HEK293T (cell line): ENCODE measurements at places on chromosomes 13 and 19.
A peak's percentile ranks its signal among the peaks of the same experiment; 100 is the strongest.

- peak; percentile 66 for DNase-seq
These were observed 25.8 kb upstream of the MAP3K10 start for GRCh38 chr19:40165362-40165937.

GRCh38 chr13:30510091-30510490 lies 44.4 kb upstream of the HMGB1 start:
- DNase-seq = no peak

GRCh38 chr19:39941151-39941550 lies 6.7 kb upstream of the FCGBP start:
- DNase-seq = no peak

GRCh38 chr19:48918801-48919247 lies 14.7 kb upstream of the DHDH start:
- DNase-seq = peak; percentile 76

DNA sequence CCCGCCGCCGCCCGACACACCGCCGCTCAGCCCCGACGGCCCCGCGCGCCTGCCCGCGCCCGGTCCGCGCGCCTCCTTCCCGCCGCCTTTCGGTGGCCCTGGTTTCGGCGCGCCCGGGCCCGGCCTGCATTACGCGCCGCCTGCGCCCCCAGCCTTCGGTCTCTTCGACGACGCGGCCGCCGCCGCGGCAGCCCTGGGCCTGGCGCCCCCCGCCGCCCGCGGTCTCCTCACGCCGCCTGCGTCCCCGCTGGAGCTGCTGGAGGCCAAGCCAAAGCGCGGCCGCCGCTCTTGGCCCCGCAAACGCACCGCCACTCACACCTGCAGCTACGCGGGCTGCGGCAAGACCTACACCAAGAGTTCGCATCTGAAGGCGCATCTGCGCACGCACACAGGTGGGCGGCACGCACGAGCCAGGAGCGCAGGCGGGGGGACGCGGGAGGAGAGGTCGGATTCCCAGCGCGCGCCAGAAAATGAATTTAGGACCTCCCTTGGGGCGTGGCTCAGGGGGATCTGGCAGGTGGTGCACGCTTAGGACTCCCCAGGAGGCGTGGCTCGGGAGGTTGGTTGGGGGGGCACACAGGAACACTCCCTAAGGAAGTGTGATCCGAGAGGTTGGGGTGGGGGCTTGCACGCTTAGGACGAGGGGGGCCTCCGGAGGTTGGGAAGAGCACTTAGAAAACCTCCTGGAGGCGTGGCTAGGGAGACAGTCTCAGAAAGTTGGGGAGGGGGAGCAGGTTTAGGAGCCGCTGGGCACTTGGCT lies 1.2 kb downstream of the KLF2 start:
- DNase-seq = no peak

DNA sequence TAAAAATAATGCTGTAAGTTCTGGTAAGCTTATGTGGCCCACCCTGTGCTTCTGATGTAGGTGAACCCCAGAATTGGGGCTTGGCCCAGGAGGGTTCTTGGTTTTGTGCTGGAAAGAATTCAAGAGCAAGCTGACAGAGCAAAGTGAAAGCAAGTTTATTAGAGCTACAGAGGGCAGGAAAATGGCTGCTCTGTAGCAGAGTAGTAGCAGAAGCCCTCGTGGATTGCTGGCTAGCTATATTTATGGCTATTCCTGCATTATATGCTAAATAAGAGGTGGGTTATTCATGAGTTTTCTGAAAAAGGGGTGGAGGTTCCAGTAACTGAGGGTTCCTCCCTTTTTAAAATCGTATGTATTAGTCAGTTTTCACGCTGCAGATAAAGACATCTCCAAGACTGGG lies 20.6 kb upstream of the ZNF599 start:
- DNase-seq = no peak

GRCh38 chr19:50790396-50790795 lies at the start of gene ACP4:
ACP4 (plus strand) TSS chr19:50790415; CDS start chr19:50790415, 0 bp downstream.
- DNase-seq = no peak

DNA sequence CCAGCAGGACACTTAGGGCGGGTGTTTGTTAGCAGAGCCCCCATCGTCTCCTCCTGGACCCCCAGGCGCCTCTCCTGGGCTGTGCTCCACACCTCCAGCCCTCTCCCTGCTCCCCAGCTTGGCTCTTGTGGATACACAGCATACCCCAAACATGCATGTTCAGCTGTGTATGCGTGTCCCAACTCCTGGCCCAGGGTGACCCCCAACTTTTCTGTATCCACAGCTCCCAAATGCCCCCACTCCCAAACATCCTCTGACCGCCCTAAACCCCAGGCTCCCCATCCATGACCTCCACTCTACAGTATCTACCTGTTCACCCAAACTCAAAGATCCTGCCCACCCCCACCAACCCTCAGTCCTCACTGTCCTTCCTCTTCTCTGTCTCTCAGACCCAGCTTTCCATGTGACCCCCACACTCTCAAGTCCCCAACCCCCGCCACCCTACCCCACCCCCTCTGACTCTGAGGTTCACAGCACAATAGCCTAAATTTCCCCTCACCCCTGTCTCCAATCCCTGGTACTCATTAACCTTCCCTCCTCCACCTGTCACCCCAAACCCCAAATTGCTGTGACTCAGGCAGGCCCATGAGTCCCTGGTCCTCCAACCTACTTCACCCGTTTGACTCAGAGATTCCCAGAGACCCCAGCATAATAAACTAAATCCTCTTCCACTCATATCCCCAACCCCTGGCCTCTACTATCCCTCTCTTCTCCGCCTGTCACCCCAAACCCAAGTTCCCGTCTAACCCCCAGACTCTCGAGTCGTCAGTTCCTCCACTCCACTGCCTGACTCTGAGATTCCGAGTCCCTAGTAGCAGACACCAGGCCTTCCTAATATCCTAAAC lies 968 bp downstream of the UBE2M start:
- no peak for DNase-seq

- no peak for DNase-seq
These were observed 1315.8 kb downstream of the EFNB2 start for GRCh38 chr13:105219651-105220050.

GRCh38 chr13:48679941-48680680 lies 26.4 kb downstream of the CYSLTR2 start:
- DNase-seq = no peak

DNA sequence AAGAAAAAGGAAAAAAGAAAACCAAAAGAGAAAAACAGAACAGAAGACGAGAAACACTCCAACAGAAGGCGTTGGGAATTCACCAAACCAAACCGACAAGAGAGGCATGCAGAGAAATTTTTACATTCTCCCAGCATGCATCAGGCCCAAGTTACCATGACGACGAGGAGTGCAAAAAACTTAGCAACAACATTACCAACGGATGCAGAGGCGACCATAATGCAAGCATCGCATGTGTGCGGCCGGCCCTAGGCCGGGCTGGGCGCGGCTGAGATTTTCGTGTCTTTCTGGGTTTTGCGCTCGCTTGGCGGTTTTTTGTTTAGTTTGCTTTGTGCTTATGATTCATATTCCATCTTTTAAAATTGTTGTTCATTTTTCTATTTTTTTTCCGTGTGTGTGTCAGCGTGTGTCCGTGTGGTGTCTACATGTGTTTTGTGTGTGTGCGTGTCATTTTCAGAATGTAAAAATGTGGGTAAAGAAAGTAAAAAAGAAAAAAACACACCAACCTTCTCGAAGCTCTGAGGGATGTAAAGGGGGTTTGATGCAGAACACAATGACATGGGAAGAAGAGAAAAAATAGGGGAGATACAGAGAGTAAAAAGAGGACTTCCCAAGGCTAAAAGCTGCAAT lies 84.9 kb downstream of the PTPRS start:
- no peak for DNase-seq

GRCh38 chr13:66414066-66414800 lies 815.9 kb downstream of the PCDH9 start:
- peak; percentile 21 for DNase-seq

DNA sequence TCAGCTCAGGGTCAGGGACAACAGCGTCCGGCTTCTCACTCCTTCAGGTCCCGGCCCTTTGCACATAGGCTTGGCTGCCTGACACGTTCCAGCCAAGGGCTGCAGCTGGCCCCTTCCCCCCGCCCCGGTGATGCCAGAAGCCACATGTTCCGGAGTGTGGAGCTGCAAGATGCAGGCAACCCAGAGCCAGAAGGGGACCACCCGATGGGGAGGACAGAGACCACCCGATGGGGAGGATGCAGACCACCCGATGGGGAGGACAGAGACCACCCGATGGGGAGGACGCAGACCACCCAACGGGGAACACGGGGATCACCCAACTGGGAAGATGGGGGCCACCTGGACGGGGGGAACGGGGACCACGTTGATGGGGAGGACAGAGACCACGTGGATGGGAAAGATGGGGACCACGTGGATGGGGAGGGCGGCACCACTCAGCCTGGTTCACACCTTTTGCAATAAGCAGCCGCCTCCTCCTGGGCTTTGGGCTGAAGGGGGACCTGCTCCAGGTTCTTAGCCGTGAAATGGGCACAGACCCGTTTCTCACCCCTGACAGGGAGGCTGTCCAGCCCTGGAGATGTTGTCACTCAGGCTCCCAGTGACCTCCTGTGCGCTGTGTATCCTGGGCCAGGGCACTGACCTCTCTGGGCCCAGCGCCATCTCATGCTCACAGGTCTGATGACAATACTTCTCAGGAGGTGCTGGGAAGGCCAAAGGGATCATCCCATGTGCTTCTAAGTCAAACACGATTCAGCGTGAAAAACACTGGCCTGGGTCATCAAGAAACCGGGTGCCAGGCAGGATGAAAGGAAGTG lies 34.5 kb downstream of the C13orf46 start:
- DNase-seq = no peak

GRCh38 chr19:2188708-2189385 lies 25.1 kb downstream of the DOT1L start:
- DNase-seq = no peak

DNA sequence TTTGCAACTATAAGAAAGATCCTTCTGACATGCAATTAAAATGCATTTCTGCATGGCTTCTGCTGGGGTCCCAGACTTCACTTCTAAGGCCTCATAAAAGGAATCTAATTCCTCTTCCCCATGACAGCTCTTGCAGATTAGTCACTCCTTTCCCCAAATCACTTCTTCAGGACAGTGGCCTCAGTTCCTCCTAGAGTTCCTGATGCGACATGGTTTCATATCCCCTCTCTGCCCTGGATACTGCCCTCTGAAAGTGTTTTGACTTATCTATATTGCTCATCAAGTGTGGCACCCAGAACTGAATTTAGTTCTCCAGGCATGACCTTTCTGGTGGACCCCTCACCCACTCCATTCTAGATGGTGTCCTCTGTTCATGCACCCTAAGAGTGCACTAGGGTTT lies 238.1 kb downstream of the FOXO1 start:
- no peak for DNase-seq

DNA sequence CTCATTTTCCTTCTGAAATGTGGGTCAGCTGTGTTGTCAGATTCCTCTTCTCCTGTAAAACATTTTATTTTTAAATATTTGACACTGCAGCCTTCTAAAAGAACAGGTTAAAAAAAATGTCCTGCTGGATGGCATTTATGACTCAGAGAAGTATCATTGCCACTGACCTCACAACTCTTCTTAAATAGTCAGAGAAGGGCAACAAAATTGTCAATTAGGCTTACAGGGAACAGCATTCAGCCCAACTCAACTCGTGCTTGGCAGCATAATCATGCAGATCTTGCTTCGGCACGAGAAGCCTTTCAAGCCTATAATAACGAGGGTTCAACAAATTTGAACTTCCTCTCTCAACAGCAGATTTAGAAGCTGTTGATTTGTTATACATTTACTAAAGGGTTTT lies 296.7 kb upstream of the DACH1 start:
- no peak for DNase-seq

- DNase-seq = no peak
These were observed 48.8 kb upstream of the ARGLU1 start for GRCh38 chr13:106616729-106617128.

DNA sequence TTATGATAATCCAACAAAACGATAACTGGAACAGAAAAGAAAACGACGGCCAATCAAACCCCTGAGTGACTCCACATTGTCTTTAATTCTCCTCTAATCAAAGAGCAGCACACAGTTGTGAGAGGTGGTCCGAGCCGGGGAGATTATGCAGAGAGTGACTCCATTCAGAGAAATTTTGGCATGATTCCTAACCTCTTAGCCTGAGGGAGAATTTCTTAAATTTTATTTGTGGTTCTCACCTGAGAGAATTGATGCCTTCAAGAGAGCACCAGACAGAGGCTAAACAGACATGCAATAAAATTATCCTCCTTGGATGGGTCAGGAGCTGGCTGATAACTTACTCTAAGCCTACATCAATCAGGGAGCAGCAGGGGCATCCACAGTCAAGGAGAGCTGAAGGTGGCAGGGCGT lies 310.0 kb upstream of the KLF12 start:
- DNase-seq = no peak

DNA sequence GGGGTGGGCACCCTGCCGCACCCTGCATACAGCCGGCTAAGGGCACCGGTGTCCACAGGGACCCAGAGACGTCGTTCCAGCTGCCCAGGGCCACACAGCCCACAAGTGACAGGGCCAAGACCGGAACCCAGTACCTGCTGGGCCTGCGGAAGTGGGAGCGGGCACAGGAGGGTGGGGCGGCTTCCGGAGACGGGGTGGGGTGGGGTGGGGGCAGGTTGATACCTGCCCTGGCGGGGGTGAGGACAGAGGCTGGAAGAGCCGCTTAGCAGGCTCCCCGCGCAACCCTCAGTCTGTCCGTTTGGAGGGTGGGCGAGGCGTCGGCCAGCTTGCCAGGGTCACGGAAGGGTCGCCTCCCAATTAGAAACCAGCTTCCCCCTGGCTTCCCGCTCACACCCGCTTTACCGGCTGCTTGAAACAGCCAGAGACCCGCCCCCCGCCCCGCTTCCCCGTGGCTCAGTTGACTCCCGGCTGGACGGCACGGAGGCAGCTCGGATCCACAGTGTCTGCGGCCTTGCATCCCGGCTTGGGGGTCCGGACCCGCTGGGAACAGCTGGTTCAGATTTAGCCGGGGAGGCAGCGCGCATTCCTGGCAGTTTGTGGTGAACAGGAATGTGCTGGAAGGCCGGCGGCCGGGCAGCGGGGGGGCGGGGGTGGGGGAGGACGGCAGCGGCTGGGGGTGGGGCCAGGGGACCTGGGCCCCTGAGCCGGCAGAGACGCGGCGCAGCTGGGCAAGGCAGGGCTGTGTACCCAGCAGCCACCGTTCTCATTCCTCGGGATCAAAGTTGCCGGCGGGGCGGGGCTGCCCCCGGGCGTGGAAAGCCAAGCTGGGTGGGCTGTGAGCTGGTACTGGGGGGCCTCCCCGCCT lies 1.9 kb downstream of the CNN2 start:
- DNase-seq = no peak

GRCh38 chr19:46186717-46187101 lies 38.7 kb downstream of the IGFL2 start:
- no peak for DNase-seq

- no peak for DNase-seq
These were observed 124.1 kb downstream of the CRYL1 start for GRCh38 chr13:20401531-20401930.

- no peak for DNase-seq
These were observed 2532.9 kb downstream of the PCDH9 start for GRCh38 chr13:64697226-64697625.

DNA sequence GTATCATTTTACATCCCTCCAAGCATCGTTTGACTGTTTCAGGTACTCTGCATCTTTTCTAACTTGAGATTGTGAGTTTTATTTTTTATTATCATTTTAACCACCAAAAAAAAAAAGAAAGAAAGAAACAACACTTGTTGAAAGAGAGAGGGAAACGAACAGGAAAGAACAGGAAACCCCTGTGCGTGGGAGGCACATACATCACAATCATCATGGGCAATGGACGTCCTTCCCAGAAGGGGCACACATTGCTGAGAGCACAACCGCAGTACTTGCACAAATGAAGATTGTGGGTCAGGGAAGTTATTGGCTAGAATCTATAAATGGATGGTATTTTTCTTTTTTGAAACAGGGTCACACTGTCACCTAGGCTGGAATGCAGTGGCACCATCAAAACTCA lies 1.7 kb downstream of the CLC start:
- no peak for DNase-seq

- DNase-seq = no peak
These were observed 56.8 kb upstream of the KATNAL1 start for GRCh38 chr13:30364133-30364532.
